ENCODE measurements at places on chromosomes 6 and 20.

DNA sequence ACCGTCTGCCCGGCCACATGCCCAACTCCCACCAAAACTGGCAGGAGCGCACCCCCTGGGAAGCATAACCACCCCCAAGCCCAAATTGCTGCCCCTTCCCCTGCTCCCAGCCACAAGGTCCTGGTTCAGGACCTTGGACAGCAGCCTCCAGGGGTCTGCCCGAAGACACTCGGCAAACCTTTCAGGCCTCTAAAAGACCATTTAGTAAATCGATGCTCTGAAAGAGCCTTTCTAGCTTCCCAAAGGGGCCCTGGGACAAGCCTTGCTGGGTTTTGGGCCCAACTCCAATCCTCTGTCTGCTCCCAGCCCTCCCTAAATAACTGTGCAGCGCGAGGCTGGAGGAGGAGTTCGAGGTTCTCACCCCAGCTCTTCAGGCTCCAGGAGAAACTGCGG is 30.5 kb downstream of the GRM4 start:
- DNase-seq, result no peak

DNA sequence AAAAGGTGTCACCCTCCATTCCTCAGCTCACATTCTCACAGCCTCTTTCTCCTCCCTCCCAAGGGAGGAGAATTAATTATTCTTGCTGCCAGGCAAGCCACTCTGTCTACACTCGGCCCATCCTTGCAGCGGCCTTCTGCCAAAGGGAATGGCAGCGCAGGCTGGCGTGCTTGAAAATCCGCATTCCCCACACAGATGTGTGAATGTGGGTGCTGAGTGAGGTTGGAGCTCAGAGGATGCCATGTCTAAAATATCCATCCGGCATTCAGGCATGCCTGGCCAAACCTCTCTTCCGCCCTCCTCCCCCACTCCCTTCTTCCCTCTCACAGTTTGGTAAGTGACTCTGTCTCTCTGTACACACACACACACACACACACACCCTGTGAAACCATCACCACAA is 27.7 kb downstream of the PNPLA1 start:
- DNase-seq, result no peak

DNA sequence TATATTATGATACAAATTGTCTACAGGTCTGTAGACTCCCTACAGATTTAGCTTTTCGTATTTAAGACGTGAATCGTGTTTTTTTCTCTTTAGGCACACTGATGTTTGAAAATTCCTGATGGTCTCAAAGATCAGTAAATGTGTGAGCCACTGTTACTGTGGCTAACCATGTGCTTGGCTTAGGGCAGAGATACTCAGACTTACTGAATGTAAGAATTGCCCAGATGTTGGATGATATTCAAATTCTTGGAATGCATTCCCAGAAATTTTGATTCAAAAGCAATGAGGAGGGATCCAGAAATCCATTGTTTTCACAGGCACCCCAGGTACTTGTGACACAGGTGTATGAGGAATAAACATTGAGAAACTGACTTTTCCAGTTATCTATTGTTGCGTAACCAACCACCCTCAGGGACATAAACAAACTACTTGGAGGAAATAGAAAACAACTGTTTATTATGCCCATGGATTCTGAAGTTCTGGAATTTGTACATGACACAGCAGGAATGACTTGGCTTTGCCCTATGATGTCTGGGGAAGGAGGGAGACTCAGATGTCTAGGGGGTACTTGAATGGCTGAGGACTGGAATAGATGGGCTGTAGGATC is 339.6 kb upstream of the CITED2 start:
- no peak for DNase-seq

DNA sequence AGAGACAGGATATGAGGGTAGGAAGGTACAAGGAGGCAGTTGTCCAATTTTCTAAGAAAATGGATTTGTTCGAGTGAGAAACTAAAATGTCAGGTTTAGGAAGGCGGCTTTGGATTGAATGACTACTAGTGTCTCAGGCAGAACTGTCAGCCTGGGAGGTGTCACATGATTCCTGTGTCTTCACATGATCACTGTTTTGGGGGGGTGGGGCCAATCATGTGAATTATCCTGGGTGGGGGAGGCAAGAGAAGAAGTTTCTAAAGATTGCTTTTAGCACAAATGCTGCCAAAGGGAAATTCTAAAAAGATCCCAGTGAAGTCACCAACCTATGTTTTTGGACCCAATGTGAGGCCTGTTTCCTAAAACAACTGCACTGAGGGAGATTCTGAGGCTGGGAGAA is 2.3 kb downstream of the SIRPA start:
- DNase-seq, result no peak

GRCh38 chr20:25320035-25320800 is 70.4 kb downstream of the ABHD12 start:
- DNase-seq, result peak; percentile 21

GRCh38 chr20:10562899-10563298 is 110.9 kb downstream of the JAG1 start:
- no peak for DNase-seq

DNA sequence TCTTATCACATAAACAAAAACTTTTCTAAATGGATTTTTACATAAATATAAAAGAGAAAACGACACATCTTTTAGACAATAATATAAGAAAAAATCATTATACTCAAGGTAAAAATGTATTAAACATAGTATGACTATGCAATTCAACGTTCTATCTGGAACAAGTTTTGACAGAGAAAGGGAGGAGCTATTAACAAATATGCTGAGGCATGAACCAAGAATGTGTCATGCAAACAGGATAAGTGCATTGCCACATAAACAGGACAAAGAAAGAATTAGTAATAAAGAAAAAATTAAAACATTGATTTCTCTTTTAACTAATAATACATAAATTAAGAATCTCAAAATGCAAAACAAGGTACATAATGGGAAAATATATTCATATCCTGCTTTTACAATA is 1353.4 kb upstream of the GJE1 start:
- no peak for DNase-seq

DNA sequence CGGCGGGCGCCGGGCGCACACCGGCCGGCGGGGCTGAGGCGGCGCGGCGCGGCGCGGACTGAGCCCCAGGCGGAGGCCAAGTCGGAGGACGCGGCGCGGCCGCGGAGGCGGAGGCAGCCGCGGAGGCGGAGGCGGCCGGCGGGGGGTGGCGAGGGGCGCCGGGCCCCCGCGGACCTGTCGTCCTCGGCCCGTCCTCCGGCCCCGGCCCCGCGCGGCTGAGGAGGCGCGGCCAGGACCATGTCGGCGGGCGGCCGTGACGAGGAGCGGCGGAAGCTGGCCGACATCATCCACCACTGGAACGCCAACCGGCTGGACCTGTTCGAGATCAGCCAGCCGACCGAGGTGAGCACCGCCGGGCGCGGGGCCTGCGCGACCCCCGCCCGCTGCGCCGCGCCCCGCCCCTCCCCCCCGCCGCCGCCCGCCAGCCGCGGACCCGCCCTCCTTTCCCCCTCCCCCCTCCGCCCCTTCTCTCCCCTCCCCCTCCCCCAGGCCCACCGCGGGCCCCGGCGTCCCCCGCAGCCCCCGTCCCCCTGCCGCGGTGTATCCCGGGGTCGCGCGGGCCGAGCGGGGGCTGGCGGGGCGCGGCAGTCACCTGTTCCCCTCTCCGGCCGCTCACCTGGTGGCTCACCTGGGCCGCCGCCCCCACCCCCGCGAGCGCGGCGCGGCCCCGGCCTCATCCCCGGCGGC is at the start of gene AFDN:
Gene AFDN (plus strand): TSS at position 16 of the 687 bp plus-strand sequence. CDS start 222 bp downstream, at position 238.
- DNase-seq, result peak; percentile 56

GRCh38 chr6:158660333-158660754 is 10.5 kb downstream of the SYTL3 start:
- DNase-seq, result peak; percentile 48

DNA sequence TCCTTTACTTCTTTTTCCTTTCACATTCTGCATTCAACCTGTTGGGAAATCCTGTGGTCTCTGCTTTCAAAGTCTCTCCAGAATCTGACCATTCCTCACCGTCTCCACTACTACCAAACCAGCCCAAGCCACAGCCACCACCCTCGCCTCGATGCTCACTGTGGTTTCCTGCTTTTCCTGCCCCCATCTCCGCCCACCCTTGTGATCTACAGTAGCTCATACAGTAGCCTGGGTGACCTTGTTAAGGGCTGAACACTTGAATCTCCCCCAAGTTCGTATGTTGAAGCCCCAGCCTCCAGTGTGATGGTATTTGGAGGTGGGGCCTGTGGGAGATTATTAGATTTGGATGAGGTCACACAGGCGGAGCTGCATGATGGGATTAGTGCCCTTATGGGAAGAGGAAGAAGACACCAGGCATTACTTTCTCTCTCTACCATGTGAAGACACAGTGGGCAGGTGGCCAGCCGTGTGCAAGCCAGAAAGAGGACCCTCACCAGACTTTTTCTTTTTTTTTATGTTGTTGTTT is 189.0 kb upstream of the UST start:
- no peak for DNase-seq

- no peak for DNase-seq
Observed at GRCh38 chr6:135319819-135320218, 138.7 kb downstream of the MYB start.

DNA sequence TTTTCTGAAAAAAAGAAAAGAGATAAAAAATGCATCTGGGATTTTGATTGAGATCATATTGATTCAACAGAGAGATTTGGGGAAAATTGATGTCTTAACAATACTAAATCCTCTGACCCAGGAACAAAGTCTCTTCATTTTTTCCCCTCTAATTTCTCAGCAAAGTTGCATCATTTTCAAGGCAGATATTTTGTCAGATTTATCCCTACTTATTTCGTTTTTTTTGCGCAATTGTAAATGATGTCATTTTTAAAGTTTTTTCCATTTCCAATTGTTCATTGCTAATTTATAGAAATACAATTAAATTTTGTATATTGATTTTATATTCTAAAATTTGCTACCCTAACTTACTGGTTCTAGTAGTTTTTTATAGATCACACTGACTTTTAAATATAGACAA is 97.7 kb upstream of the TMEM170B start:
- DNase-seq, result no peak

DNA sequence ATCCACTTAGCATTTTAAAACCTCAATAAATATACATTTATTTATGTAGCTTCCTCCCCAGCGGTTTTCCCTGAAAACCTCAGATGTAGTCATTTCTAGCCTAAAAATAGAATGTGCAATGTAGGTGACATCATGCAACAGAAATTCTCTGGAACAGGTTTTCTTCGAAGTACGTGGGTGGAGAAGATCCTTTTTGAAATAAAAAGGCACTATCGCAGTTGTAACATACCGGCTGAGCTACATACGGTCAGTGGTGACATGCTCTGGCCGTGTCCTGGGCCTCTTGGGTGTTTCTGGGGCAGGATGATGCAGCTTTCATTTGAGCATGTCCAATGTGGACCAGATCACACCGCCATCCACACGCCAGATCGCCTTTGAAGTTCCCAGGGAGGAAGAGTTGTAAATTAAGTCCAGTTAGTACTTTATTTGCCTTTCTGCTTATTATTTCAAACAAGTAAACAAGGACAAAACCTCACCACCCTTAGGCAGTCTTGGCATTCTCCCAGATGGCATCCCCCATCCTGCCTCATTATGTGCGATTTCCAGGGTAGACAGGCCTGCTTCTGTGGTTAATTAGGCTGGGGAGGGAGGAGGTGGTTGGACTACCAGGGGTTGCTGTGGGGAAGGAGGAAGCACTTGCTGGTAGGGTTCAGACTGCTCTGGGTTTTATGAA is 109.5 kb upstream of the CLDN20 start:
- no peak for DNase-seq

DNA sequence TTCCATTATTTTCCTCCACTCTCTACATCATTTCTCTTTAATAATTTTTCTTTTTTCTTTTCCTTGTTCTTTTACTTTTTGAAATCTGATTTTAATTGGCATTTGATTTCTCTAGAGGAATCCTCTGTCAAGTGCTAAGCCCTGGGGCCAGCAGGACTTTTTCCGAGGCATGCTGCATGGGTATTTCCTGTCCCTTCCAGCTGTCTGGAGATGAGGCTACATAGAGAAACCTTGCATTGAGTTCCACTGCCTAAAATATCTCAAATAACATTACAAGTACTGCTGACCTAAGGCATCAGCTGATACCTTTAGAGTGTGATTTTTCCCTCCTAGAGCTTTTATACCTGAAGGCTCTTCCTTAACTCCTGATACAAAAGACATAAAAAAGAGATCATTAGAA is 6.2 kb downstream of the RNF217 start:
- no peak for DNase-seq

GRCh38 chr6:156852147-156852857 is 75.1 kb downstream of the ARID1B start:
- no peak for DNase-seq

DNA sequence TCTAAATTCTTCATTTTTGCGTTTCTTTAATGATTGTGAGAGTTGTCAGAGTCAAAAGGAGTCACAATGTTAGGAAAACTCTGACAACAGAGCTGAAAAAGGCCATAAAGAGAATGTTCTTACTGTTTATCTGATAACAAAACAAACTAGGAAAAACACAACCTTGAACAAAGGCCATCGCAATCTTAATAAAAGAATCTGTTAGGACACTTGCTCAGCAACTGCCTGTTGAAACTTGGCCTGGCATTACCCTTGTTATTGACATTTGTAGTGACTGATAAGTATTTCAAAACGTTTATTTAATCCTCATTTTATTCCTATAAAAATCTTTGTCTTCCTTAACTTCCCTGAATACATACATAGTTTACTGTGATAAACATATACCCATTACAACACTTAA is 15.7 kb downstream of the GSTA1 start:
- no peak for DNase-seq

DNA sequence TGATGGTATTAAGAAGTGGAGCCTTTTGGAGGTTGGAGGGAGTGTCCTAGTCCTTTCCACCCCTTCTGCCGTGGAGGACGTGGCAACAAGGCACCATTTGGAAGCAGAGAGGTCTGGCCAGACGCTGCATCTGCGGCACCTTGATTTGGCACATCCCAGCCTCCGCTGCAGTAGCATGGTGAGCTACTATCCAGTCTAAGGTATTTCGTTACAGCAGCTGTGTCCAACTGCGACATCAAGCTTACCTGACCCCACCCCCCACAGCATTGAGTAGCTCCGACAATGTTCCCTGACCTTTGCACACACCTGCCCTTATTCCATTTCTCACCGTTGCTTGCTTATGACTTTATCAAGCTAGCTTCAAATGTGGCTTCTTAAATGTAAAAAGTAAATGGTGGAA is 29.8 kb upstream of the SYNJ2 start:
- no peak for DNase-seq

- no peak for DNase-seq
Observed at GRCh38 chr20:652615-653109, 338 bp downstream of the SRXN1 start.

DNA sequence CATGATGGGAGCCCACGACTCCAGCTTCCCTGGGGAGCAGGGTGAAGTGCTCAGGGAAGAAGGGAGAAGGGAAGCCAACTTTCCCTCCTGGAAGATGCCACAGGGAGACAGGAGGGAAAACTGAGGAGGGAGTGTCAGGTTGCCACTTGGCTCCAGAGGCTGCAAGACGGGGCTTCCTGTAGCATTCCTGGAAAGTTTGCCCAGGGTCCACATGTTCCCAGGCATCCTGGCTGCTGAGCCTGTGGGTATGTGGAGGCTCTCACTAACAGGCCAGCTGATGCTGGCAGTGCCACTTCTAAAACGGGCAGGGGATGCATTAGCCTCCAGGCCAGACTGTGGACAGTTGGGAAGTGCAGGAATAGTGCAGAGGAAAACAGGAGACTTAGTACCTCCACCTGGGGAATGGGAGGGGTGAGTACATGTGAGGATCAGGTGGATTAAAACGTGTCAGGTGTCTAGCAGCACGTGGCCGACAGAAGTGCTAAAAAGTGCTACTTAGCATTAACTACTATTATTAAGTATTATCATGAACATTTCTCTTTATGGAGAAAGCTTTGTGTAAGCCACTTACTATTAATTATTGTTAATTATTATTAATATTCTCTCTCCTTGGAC is 33.2 kb downstream of the BANF2 start:
- DNase-seq, result no peak
